ENCODE measurements at places on chromosomes 5 and 9.

DNA sequence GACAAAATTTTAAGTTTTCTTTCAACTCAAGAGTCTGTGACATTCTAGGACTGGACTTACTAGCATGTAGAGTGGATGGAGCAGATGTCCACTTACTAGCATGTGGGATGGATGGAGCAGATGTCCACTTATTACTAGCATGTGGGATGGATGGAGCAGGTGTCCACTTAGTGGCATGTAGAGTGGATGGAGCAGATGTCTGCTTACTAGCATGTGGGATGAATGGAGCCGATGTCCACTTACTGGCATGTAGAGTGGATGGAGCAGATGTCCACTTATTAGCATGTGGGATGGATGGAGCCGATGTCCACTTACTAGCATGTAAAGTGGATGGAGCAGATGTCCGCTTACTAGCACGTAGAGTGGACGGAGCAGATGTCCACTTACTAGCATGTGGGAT is 2.4 kb downstream of the SLC36A1 start:
- no peak for DNase-seq

DNA sequence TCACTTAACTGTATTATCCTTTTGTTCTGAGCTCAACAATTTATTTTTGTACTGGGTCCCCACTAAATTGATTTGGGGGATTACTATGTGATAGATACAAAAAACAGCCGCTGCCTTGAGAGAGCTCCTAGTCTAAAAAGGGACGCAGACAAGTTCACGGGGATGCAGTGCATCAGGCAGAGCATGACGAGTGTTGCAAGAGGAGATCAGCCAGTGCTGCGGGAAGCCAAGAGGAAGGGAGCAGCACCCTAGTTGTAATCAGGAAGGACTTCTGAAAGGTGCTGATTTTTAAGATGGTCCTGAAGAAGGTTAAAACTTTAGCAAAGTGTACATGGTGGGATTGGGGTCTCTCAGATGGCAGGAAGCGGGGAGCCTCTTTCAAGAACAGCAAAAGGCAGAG is 15.8 kb downstream of the GALNT10 start:
- DNase-seq, result no peak

- DNase-seq, result no peak
Observed at GRCh38 chr9:136058084-136058483, 37.0 kb downstream of the NACC2 start.

DNA sequence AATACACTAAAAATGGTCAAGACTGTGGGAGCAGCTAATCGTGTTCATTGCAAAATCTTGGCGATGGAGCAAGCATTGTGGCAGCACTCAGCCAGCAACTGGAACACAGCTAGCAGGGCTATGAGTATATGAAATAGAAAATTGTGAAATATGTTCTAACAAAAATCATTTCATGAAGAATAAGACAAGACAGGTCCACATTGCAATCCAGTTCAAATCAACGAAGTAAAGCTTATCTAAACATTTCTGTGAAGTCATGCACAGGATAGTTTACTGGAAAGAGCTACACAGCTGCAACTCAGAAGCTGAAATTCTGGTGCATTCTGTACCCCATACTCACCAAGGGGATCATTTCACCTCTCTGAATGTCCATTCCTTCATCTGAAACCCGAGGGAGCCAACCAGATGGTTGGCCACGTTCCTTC is 5.3 kb upstream of the NFIL3 start:
- no peak for DNase-seq

GRCh38 chr9:124256517-124257069 is 1.2 kb upstream of the NEK6 start:
- peak; percentile 88 for DNase-seq

DNA sequence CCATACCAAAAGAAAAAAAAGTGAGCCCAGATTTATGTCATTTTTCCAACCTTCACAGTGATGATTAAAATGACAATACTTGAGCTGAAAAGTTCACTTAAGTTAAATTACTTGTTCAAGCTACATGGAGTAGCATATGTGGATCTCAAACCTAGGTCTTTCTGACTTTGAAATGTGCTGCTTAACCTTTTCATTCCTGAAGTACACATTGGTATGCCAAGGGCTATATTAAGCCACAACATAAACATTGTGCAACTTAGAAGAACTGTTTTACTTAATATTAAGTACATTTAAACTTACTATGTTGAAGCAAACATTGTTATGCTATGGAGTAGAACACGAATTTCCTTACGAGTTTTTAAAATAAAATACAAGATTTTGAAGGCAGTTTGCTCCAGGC is 105.0 kb downstream of the GIN1 start:
- DNase-seq, result no peak

GRCh38 chr5:54728588-54728915 is 211.0 kb downstream of the SNX18 start:
- DNase-seq, result no peak

DNA sequence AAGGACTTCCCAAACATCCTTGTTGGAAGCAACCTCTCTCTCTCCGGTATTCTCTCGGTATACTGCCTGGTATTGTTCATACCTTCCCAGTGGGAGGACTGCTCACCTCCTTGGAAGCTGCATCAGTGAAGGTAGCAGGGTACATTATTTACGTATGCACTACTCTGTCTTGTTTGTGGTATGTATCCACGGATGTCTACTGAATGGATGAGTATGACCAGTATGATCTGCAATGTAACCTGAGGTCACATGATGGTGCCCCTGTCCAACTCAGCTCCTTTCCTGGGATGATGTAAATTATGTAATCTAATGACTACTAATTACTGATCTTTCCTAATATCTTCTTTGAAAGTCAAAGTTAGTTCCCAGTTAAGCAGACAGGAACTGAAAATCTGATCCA is 32.1 kb downstream of the CEMIP2 start:
- DNase-seq, result no peak
